ENCODE measurements at places on chromosomes 2 and 18. TPM values are rescaled to one million over a fixed set of nuclear protein-coding genes. Genes with fewer than 3 reads are reported as not detected.

Gene ZSWIM2
- total RNA-seq, result not detected

Gene WDR35
- 8.9 TPM for total RNA-seq

Gene EPB41L3
- 71.0 TPM for total RNA-seq

Gene PLGLB1
- total RNA-seq, result 16.5 TPM

Gene SLC8A1
- 12.3 TPM for total RNA-seq

Gene NOSTRIN
- 46.4 TPM for total RNA-seq

Gene RAB6D
- total RNA-seq, result not detected

DNA sequence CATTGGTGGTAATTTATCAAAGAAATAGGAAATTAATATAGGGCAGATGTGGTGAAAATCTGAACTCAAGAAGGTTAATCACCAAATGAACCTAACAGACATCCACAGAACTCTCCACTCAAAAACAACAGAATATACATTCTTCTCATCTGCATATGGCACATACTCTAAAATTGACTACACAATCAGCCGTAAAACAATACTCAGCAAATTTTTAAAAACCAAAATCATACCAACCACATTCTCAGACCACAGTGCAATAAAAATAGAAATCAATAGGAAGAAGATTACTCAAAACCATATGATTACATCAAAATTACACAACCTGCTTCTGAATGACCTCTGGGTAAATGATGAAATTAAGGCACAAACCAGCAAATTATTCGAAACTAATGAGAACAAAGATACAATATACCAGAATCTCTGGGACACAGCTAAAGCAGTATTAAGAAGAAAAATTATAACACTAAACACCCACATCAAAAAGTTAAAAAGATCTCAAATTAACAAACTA is 31.0 kb downstream of the RBM43 start:
- DNase-seq, result no peak

GRCh38 chr2:147639891-147640290 is 204.9 kb upstream of the ACVR2A start:
- no peak for DNase-seq

- DNase-seq, result no peak
Observed at GRCh38 chr2:201144101-201145051, 28.4 kb downstream of the CFLAR start.

GRCh38 chr2:157677941-157678340 is 49.3 kb upstream of the ACVR1C start:
- DNase-seq, result no peak

DNA sequence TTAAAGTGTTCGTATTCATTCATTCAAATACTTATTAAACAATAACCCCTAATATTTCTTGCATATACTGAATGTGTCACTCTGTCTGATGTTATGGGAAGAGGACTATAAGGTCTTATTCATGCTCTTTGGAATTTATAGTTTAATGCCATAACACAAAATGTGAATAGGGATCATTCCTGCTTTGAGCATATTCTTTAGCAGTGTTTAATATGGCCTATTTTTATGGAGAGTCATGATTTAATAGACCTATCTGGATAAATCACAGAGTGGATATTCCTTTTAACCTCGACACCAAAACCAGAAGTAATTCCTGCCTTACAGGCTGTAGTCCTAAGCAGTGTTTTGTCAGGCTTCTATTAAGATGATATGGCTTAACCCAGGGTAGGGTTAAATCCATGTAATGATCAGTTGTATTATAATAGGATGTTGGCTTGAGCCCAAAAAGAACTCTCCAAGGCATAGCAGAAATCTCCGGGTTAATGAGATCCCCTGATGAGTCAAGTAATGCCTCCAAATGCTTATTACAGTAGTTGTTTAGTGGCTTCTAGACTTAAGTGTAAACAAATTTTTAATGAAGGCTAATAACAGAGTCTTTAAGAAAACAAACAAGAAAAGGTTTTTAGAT is 54.3 kb downstream of the GULP1 start:
- no peak for DNase-seq

- DNase-seq, result peak; percentile 68
Observed at GRCh38 chr2:47232738-47233415, 77.8 kb upstream of the STPG4 start.

- DNase-seq, result no peak
Observed at GRCh38 chr2:222456479-222457077, 32.2 kb downstream of the SGPP2 start.

DNA sequence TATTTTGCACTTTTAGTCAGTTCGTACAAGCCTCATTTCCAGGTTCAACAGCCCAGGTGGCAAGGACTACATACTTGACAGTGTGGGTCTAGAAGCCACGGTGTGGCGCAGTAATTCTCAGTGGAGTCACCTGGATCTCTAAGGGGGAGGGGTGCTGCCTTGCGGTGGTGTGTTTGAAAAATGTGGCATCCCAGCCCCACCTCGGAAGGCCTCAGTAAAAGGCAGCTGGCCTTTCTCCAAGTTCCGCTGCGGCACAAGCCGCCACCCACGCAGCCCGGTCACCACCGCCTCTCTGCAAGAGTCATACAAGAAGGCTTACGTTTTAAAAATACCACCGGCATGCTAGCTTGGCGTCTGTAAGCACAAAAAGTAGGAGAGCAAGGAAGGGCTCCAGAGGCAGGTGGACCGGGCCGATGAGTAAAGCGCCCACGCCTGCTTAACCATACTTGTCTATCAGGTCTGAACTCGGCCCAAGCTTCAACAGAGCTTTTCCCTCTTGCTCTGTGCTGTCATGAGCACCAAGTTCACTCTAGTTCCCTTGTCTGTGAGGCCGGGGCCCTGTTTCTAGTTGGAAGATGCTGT is 49.5 kb downstream of the SPRED2 start:
- DNase-seq, result peak; percentile 87

GRCh38 chr2:130336877-130337734 is 5.6 kb upstream of the IMP4 start:
- DNase-seq, result peak; percentile 90

DNA sequence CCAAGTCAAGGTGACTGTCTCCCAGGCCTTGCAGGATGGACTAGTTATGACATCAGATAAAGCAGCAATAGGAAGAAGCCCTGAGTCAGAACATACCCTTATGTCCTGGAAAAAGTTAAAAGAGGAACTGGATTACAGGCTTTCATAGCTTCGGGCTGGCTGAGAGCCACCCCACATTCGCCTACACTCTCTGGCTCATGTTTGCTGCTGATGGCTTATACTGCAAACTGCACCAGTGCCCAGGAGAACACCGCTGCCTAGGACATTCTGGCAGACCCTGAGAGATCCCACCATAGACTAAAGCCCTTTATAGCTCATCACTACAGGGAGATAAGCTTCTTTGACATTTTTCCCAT is 20.3 kb downstream of the SLC8A1 start:
- DNase-seq, result no peak

- peak; percentile 30 for DNase-seq
Observed at GRCh38 chr2:30915486-30915885, 108.2 kb upstream of the CAPN13 start.

- DNase-seq, result peak; percentile 92
Observed at GRCh38 chr2:37832590-37833197, 92.4 kb upstream of the RMDN2 start.

GRCh38 chr2:161415034-161415986 is 787 bp upstream of the TBR1 start:
- DNase-seq, result peak; percentile 24

DNA sequence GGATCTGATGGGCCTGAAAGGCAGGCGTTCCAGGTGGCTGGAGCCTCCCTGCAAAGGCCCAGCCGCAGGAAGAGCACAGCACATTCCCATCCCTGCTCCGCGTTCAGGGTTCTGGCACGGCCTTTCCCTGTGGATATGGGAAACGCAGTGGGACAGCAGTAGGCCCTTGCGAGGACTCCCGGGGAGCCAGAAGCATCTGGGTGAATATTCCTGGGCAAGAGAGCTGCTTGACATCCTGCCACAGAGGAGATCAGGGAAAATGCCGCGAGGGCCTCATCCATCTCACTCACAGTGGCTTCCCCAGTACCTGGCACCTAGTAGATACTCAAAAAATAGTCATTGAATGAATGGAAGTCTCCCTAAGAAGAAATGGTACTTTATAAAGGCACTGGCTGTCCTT is 3.1 kb upstream of the ADCY3 start:
- no peak for DNase-seq

DNA sequence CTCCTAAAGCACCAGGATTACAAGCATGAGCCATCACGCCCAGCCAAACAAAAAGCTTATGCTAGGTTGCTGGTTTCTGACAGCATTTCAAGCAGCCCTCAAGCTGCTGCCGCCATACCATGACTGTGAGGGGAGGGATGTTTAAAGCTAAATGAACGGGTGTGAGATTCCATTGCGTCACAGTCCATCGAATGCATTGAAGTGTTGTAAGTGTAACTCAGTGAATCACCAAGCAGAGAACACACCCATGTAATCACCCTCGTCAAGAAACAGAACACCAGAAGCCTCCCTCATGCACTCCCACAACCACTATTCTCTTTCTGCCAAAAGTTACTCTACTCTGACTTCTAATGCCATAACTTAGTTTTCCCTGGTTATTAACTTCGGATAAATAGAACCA is 32.8 kb upstream of the MC5R start:
- DNase-seq, result no peak
